ENCODE measurements at places on chromosomes 12 and 14.

DNA sequence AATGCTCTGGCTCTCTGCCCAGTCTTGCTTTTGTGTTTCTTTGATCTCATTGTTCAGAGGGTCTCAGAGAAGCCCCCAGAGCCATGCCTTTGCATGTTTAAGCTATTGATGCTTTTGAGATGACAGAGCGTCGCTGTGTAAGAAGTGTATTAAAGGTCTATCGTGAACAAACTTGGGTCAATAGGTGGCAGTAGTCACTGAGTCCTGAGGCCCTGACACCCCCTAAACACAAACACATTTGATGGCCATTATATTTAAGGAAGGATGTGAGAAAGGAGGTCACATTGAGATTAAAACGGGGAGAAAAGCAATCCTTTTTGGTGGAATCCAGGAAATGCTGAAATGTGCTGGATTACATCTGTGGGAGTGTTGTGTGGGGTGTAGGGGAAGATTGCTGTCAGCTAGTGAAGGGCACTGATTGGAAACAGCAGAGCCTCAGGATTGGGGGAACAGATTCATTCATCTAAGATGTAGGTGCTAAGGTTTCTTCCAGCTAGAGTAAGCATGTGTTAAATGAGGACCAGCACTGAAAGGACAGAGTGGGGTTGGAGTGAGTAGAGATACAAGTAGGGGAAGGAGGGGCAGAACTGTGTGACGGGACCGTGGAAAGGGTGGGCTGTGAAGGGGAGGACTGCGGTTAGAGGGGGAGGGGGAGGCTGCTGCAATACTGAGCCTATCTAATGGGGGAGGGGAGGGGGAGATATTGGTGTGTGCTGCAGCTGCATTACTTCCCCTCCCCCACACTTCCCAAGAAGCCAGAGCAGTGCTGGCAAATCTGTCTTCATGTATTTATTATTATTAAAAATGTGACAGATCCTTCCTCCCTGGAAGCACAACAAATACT, 12.7 kb downstream of the NGDN start:
- DNase-seq = peak; percentile 21

- no peak for DNase-seq
Observed at GRCh38 chr12:115619889-115620288, 657.6 kb downstream of the MED13L start.

DNA sequence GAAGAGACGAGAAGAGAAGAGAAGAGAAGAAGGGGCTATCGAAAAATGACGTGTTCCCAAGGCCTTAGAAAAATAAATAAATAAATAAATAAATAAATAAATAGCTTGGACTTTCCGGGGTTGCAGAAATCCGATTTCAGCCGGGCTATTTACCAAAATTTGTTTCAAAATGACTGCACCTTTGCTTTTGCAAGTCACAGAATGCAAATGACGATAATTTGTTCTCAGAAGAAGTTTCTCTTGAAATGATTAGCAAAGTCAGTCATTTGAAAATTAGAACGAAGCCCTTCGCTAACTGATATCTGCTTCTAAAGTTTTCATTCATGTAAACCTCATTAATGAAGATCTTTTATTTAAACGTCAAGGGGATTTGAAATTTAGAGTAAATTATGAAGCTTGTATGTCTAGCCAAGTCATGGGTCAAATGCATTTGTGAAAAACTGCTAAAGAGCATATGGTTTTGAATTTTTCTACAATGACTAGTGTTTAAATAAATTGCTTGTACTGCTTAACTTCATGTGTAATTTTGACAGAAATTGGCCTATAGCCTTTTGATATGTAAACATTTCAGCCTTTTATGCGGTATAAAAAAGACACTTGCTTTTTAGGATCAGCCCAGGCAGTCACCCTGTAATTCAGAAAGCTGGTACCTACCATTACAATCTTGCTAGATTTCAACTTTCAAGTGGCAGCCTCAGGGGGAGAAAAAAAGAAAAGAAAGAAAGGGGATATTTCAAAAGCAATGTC, 4.6 kb upstream of the GSC start:
- DNase-seq = no peak

GRCh38 chr12:65443038-65443437, 164.6 kb downstream of the MSRB3 start:
- no peak for DNase-seq

DNA sequence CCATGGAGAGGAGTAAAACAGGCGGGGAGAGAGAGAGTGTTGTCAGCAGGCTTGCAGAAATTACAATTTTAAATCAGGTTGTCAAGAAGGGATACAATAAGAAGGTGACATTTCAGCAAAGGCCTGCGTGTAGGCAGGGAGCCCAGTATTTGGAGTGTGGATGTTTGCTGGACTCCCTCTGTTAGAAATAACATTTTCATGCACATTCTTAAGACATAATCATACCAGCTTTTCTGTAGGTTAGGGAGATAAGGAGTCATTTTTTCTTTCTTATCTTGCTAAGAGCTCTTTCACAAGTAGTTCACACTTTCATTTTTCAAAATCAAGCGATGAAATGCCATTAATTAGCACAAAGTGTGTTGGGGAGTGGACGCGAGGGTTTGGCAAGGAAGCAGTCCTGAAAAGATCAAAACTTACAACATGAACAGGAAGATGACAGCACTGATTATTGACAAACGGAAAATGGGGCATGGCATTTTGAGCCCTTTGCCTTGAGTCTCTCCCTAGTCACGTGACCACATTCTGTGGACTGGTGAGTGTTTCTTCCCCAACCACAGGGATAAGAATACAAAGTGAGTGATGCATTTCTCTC, 160.2 kb downstream of the DAD1 start:
- DNase-seq = no peak

DNA sequence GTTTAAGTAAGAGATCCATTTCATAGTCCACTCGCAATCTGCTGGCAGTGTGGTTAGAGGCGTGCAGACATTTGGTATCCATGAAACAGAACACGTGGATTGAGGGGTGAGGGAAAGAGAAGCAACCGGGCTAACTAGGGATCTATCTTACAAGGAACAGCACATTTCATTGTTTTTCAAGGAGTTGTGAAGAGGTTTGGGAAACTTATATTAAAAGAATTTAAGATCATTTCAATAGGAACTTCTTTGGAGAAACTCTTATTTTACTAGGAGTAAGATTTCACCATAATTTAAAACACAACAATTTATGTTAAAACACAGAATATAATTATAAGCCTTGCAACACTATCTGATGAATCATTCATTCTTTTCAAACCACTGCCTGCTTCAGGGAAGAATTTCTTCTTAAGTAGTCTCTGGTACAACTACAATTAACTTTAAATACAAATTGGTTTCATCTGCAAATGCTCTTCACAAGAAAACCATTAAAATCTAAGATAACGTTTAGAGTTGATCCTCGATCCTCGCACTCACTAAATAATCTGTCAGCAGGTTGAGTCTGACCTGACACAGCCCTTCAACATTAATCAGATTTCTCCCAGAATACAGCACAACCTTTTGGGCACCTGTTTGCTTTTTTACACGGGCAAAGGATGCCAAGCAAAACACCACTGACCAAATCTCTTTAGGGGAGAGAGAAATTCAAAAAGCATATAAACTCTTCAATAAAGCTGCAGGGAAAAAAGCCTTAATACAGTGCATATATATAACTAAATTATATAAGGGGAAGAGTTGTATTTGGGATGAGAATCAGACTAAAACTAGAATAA, 27.3 kb downstream of the PPTC7 start:
- no peak for DNase-seq

DNA sequence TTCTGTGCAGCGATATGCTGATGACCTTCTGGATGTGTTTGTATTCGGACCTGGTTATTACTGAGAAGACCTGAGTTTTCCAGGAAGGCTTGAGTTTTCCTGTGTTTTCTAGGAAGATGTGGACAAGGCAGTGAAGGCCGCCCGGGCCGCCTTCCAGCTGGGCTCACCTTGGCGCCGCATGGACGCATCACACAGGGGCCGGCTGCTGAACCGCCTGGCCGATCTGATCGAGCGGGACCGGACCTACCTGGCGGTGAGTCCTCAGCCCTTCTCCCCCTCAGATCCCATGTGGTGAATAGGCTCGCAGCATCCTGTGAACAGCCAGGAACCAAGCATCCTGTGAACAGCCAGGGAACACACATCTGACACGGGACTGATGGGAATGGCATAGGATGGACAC, 16.3 kb downstream of the ALDH2 start:
- no peak for DNase-seq

Measured in NCI-H1092 treated with DMSO at 0.1 percent for 48 hours (cell line).